A172 (cell line): ENCODE measurements at places on chromosomes 5 and 9. TPM values are rescaled to one million over a fixed set of nuclear protein-coding genes. Genes with fewer than 3 reads are reported as not detected.

- DNase-seq, result no peak
Measured at GRCh38 chr5:135441350-135441831, 5.8 kb downstream of the DCANP1 start.

- DNase-seq, result no peak
Measured at GRCh38 chr5:39670391-39670790, 245.6 kb upstream of the DAB2 start.

GRCh38 chr9:114958021-114958843 lies 27.8 kb upstream of the TNFSF8 start:
- DNase-seq, result no peak

DNA sequence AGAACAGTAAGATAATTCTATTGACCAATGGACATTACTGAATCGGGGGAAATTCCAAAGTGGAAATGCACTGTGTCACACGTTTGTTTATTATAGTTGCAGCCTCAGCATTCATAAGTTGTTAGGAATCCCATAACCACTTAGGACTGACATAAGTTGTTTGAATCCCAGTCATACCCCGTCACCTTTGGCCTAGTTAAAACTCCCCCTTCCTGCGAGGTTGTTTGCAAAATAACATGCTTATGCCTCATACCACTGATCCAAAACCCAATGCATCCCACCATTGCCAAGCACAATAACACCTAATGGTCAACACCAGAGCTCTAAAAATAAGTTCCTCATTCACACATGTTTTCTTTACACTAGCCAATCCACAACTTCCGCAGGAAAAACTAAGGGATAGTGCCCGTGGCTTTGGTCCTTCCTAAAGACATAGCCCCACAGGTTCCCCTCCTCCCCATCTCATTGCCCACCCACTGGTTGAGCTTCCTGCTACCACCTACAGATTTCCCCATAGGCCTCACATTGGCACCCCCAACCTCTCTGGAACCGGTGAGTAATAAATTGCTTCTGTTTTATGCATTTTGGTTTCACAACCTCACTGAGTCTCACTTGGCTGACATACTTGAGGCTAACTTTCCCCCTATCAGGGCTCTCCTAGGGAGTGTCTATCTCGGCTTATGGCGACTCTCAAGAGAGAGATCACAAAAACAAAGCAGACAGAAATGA lies 42.3 kb upstream of the MUSK start:
- DNase-seq, result peak; percentile 41

SLC46A2 gene
- not detected in 2 replicates for total RNA-seq
